ENCODE measurements at places on chromosomes 3 and 15.
A peak's percentile ranks its signal among the peaks of the same experiment; 100 is the strongest.

DNA sequence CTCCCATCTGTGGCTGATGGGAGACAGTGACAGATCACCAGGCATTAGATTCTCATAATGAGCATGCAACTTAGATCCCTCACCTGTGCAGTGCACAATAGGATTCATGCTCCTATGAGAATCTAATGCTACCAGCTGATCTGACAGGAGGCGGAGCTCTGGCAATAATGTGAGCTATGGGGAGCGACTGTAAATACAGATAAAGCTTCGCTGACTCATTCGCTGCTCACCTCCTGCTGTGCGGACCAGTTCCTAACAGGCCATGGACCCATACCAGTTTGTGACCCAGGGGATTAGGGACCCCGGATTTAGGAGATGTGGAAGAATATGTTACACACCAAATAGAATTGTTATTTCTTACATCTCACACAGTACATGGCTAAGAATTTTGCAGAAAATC, 6.7 kb downstream of the ARGFX start:
- peak; percentile 80 for DNase-seq

- DNase-seq, result no peak
Measured at GRCh38 chr3:103002425-103003176, 567.8 kb downstream of the ZPLD1 start.

- DNase-seq, result no peak
Measured at GRCh38 chr3:27094721-27095120, 274.5 kb downstream of the NEK10 start.

DNA sequence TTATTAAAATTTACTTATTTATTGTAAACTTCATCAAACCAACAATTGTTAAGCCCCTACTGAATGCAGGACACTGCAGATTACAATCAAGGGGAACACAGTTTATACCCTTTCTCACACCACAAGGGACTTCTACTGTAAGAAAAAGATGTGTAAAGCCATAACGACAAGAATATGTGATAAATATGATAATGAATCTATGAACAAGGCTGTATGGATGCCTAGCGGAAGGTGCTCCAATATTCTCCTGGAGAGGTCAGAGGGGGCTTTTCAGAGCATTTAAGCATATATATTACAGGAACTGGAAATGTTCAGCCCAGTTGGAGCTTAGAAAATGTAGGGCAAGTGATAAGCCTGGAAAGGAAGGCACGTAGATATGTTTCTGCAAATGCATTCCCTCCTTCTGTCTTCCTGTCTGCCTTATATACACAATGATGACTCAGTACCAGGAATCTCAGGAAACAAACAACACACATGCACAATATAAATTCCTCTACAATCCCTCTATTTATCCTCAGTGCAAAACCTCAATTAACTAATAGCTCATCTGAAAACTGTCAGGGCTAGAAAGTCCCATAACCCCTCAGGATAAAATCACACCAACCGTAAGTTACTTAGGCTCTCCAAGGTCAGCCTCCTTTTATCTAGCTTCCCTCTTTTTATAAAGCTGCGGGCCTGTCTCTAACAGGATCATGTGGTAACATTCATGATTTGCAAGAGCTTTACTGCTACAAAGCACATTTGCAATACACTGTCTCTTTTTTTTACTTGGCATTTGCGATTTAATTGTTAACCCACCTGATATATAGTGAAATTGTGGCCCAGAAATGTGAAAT, 393.1 kb downstream of the LPP start:
- no peak for DNase-seq

DNA sequence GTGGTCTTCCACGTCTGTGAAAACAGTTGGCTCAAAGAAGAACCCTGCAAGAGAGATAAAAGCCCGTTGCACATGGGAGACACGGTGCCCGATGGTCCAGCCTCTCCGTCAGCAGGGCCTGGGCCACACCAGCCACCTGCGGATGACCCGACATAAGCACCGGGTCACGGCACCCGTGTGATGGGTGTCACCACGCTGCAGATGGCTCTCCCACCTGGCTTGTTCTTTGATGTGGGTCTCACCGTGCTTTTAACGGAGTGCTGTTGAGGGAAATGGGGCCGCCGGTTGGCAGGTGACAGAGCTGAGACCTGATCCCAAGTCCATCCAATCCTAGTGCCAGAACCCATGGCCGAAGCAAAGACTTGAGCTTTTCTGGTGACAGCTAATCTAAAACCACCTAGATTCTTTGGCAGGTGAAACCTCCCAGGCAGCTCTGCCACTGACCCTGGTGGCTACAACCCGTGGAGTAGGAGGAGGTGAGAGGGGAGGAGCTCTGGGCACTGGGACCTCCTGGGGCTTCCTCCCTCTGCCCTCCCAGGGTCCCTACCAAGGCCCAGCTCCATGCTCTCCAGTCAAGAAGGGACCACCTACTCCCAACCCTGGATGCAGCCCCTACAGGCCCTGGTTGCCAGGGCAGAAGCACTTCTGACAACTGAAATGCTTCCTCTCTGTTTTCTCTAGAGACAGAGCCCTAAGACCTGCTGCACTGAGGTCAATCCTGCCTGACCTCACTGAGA, 23.4 kb upstream of the SLC41A3 start:
- DNase-seq, result peak; percentile 26

DNA sequence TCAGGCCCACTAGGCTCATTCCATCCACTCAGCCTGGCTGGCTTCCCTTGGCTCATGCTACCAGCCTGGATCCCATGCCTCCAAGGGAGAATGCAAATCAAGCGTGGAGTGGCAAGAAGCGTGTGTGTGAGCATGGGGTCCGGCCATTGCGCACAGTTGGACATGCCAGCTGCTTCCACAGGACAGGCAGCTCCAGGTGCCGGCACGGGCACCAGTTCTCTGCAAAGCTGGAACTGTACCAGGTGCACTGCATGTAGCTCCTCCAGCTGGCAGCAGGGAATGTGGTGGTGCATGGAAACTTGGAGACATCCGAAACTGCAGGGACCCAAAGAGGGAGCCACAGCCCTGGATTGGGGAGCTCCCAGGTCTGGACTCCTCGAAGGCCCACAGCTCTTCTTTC, 449.8 kb downstream of the EPHA6 start:
- DNase-seq, result no peak

DNA sequence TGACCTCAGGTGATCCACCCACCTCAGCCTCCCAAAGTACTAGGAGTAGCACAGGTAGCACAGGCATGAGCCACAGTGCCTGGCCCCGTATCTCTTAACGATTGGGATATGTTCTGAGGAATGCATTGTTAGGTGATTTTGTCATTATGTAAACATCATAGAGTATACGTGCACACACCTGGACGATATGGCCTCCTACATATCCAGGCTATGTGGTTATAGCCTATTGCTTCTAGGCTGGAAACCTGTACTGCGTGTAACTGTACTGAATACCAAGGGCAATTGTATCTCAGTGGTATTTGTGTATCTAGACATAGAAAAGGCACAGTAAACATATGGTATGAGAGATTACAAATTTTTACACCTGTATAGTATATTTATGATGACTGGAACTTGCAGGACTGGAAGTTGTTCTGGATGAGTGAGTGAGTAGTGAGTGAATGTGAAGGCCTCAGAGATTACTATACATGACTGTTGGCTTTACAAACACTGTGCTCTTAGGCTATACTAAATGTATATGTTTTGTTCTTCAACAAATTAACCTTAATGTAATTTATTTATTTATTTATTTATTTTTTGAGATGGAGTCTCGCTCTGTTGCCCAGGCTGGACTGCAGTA, 120.7 kb downstream of the MBNL1 start:
- DNase-seq, result no peak

GRCh38 chr15:56916825-56917477, 1.5 kb upstream of the TCF12 start:
- no peak for DNase-seq

DNA sequence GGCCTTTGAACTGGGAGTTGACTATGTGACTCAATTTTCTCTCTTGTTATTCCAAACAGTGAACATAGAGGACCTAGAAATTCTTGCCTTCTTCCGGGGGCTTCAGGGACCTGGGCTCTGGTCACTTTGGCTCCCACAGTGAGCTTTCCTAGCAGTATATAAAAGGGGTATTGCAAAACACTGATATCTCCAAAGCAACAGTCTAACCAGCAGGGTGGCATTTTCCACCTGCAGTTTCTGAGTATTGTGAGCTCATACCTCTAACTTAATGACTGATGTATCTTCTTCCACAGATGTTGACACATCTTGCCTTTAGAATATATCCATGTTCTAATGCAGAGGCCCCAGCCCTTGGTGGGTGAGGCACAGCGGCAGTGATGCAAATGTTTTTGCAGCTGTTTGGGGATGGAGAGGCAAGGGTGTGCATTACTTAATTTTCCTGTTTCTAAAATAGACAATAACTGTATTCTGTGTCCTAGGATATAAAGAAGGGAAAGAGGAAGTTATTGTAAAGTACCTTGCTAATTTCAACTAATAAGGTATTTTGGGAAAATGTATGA, 45.7 kb upstream of the ADGRG7 start:
- no peak for DNase-seq

- no peak for DNase-seq
Measured at GRCh38 chr3:30954426-30954825, 60.0 kb upstream of the GADL1 start.

DNA sequence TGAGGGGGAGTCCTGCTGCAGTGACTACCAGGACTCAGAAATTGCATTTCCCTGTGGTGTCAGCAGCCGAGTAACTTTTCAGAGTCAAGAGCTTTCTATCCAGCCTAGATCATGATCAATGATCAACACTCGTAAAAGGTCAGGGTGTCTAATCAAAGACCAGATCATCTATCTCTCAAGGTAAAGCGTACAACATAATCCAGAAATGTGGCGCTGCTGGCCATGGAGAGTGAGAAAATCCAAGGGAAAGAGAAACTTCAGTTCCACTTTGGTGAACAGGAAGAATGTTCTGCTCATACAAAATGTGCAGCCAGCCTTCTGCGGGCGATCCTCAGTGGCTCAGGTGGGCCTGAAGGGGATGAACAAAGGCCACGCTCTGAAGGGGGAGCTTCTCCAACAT, 1005.8 kb upstream of the NR2F2 start:
- DNase-seq, result no peak

- no peak for DNase-seq
Measured at GRCh38 chr3:19060404-19060803, 87.9 kb upstream of the KCNH8 start.

- DNase-seq, result no peak
Measured at GRCh38 chr3:99969136-99969535, 145.2 kb downstream of the FILIP1L start.

- peak; percentile 39 for DNase-seq
Measured at GRCh38 chr3:127137113-127137512, 55.8 kb upstream of the PRR23E start.

DNA sequence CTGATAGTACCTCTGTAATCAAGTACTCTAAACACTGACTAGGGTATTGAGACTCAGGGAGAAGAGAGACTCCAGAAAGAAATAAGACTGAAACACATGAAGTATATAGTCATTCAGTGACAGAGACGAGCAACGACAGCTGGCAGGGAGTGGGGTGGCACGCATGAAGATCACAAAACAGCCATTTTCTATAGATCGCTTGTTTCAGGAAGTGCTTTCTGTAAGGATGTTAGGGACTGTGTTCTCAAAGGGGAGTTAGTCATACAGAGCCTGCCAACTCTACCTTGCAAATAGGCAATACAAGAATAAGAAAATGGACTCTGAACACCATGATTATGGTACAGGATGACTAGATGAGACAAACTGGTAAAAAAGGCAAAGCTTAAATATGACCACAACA, 139.5 kb downstream of the TBL1XR1 start:
- DNase-seq, result no peak

DNA sequence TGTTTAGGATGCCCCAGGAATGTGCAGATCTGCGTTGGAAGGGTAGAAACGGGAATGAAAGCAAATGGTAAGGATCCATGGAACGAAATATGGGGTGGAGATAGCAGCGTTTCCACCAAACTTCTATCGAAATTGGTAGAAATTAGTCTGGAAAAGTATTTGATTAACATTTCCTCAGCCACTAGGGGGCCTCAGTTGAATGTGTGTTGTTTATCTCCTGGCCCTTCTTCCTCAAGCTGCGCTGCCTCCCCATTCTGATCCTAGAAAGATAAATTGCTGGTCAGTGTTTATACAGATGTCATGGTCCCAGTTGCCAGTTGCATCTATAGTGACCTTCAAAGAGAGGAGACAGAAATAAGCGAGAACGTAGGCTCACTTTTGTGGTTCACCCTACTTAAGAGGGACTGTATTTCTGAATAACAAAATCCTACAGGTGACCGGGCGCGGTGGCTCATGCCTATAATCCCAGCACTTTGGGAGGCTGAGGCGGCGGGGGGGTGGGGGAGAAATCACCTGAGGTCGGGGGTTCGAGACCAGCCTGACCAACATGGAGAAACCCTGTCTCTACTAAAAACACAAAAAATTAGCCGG, 457.1 kb downstream of the SQOR start:
- DNase-seq, result peak; percentile 77

DNA sequence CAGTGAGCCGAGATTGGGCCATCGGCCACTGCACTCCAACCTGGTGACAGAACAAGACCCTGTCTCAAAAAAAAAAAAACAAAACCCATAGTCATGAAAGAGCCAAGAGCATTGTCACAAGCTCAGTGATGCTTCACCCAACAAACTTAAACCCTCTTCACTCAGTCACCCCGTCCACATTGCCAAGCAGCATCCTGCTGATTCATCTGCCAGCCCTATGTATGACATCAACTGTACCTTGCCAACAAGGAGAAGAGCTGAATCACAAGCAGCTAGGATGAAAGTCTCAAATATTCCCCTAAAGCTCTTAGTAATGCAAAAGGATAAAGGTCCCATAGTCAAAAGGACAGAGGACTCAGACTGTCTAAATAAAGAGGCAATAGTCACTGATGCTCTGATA, 90.0 kb downstream of the ANO10 start:
- no peak for DNase-seq

DNA sequence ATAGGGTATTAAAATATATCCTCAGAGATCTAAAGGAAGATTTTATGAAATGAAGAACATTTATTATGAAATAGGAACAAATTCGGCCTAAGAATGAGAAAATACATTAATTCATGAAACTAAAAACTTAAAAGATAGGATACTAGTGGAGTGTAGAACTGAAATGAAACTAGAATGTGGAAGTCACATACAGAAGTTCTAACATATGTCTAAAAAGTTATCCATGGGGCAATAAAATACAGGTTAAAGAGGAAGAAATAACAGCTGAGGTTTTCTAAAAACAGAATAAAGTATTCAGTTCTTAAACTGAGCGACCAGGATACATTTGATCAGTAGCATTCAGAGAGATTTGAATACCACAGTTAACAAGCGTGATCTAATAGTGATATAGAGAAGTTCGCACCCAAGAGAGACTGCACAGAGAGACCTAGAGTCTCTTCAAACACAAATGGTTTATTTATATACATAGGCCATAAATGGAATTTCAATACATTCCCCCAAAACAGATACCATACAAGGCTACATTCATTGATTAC, 85.9 kb downstream of the FEZF2 start:
- no peak for DNase-seq

GRCh38 chr15:28960979-28961378, 75.2 kb downstream of the APBA2 start:
- DNase-seq, result peak; percentile 36
